ENCODE measurements at places on chromosomes 7 and 10. TPM values are rescaled to one million over a fixed set of nuclear protein-coding genes. Genes with fewer than 3 reads are reported as not detected.

Gene ANKRD26
- 8.7 TPM for polyA plus RNA-seq

Gene MOGAT3
- 72.1 TPM for polyA plus RNA-seq

Gene GIMAP2
- 9.3 TPM for polyA plus RNA-seq

Gene BNIP3
- polyA plus RNA-seq, result 50.6 TPM

Gene SVOPL
- polyA plus RNA-seq, result 6.4 TPM

Gene TAS2R41
- polyA plus RNA-seq, result not detected

Gene HYAL4
- not detected for polyA plus RNA-seq

Gene TNS3
- 66.7 TPM for polyA plus RNA-seq

Gene MICALL2
- polyA plus RNA-seq, result 77.8 TPM

Gene CADPS2
- 15.1 TPM for polyA plus RNA-seq

Gene SFRP4
- 0.79 TPM for polyA plus RNA-seq

Gene KLHL7
- polyA plus RNA-seq, result 28.6 TPM

Gene TEX36
- polyA plus RNA-seq, result 0.07 TPM

Gene TBX20
- not detected for polyA plus RNA-seq

Gene PALD1
- polyA plus RNA-seq, result 6.1 TPM

Gene SUFU
- 12.9 TPM for polyA plus RNA-seq

Gene CDC14C
- 0.06 TPM for polyA plus RNA-seq

Gene RBP4
- polyA plus RNA-seq, result 33.9 TPM

Gene EBLN1
- not detected for polyA plus RNA-seq

Gene HTR5A
- 0.03 TPM for polyA plus RNA-seq

Gene CRPPA
- 1.8 TPM for polyA plus RNA-seq

Gene CCDC3
- polyA plus RNA-seq, result 8.4 TPM

Gene AKR1C3
- 4.1 TPM for polyA plus RNA-seq

Gene DUSP5
- polyA plus RNA-seq, result 23.2 TPM

Gene AKR1C4
- 0.39 TPM for polyA plus RNA-seq

Gene KCNMA1
- polyA plus RNA-seq, result 19.6 TPM

Gene AMZ1
- polyA plus RNA-seq, result 0.34 TPM

Gene OR2A7
- 16.7 TPM for polyA plus RNA-seq

Gene PRKG1
- 12.0 TPM for polyA plus RNA-seq
